ENCODE measurements at places on chromosomes 13 and 19.
A peak's percentile ranks its signal among the peaks of the same experiment; 100 is the strongest.

DNA sequence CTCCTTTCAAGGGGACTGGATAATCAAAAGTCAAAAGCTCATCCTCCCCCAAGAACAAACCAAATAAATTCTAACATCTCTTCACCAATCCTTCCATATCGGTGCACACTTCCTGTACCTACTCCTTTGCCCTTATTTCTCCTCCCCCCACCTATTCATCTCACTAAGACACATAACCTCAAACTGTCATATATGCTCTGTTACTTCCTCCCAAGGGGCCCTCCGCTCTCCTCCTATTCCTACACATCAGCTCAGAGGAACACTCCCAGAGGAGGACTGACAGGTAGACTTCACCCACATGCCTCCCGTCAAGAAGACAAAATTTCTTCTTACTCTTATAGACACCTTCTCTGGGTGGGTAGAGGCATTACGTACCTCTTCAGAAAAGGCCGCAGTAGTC lies 48.1 kb downstream of the ZNF93 start:
- no peak for DNase-seq

DNA sequence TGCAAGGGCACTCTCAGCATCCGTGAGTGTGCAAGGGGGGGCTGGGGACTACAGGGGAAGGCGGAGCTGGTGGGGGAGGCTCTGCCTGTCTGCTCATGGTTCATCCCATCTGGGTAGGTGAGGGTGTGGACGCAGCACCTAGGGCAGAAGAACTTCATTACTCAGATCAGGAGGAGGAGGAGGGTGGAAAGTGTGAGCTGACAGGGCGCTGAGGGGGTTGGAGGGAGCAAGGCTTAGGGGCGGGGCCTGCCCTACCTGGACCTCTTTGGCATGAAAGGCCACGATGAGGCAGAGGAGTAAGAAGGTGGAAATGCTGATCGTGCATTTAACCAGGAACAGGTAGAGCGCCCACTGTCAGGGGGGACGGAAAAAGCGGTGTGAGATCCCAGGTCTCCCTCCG lies 4.5 kb downstream of the KCNN4 start:
- no peak for DNase-seq

GRCh38 chr13:67063036-67063435 lies 167.1 kb downstream of the PCDH9 start:
- DNase-seq = no peak

DNA sequence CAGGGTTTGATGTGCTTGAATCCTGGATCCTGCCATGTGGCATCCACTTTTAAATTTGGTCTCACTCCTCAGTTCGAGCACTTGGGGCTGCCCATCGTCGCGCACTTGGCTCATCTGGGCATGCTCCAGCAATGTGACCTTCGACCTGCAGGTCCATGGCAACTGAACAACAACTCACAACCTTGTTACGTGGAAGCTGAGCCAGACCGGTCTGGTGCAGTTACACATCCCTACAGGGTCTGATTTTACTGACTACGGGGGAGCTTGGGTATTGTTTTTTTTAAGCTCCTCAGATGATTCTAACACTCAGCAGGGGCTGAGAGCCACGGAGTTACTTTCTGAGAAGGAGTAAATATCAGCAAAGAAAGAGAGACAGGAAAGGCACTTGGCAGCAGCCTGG lies 769.6 kb downstream of the UQCRFS1 start:
- DNase-seq = no peak

DNA sequence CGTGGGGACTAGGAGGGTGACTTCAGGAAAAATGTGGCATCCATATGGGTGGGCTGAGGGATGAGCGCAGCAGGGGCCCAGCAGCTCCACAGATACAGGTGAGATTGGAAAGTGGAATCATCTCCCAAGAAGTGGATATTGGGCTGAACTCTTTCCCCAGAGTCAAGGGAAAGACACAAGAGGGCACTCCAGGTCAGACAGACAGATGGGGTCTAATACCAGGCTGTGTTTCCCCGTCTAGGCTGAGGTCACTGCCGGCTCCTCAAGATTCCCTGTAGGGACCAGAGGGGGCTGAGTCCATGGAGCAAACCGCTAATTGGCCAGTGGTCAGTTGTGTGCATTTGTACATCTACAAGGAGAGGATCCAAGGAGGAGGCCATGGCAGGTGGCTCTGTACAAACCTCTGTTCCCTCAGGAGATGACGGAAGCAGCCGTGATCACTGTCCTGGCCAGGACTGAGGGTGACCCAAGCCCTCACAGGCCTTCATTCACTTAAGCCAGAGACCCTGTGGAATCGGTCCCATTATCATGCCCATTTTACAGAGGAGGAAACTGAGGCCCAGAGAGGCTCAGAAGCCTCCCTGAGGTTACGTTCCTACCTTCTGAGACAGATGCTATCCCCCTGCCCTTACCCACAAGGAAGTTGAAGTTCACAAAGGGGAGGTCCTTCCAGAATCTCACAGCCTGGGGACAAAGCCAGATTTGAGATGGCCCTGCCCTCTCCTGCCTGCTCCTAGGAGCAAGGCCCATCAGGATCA lies 14.9 kb upstream of the IGLON5 start:
- no peak for DNase-seq

DNA sequence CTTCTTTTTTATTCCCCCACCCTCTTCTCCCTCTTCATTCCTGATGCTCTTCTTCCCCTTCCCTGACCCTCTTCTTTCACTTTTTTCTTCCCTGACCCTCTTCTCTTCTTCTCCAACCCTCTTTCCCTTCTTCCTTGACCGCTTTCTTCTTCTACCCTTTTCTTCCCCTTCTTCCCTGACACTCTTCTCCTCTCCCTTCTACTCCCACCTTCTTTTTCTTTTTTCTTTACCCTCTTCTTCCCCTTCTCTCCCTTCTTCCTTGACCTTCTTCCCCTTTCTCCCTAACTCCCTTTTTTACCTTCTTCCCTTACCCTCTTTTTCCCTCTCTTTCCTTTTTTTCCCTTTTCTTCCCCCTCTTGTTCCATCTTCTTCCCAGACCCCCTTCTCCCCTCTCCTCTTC lies 931.3 kb downstream of the UQCRFS1 start:
- no peak for DNase-seq

- no peak for DNase-seq
These were observed 23.6 kb downstream of the TUBA3C start for GRCh38 chr13:19158006-19158405.

GRCh38 chr19:38142176-38143035 lies 81.6 kb downstream of the DPF1 start:
- peak; percentile 78 for DNase-seq

DNA sequence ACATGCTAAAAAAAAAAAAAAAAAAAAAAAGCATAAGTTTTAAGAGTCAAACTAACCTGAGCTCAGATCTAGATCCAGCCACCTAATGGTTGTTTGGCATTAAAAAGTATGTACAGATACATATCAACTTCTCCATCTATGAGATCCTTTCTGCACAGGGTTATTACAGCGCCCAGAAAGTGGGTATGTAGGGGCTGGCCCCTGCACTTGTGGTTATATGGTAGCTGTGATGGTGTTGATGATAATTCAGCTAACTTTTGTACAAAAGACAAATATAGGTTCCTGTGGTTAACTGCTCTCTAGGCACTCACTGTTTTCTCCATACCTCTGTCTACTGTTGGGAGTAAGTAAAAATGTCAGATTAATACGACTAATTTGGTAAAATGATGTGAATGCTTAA lies 81.7 kb downstream of the TNFRSF19 start:
- no peak for DNase-seq

DNA sequence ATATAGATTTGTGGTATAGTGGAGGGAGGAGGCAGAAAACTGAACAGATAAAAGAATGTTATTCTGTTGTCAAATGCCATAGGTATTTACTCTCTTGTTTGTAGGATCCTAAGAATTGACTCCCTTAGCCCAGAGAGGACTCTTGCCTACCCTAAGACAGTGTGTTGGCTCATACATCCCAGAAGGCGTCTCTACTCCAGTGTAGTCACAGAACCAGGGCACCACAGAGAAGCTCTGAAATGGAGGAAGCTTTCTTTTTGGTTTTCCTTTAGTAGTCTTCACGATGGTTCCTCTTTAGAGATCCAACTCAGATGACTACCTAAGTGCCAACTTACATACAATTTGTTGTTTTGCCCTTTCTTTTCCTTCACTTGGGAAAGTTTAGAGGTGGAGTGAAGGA lies 14.0 kb downstream of the GPR183 start:
- no peak for DNase-seq

GRCh38 chr13:41467425-41467945 lies 10.1 kb downstream of the RGCC start:
- no peak for DNase-seq

GRCh38 chr19:42246143-42246921 lies 3.9 kb upstream of the GSK3A start:
- DNase-seq = peak; percentile 72

DNA sequence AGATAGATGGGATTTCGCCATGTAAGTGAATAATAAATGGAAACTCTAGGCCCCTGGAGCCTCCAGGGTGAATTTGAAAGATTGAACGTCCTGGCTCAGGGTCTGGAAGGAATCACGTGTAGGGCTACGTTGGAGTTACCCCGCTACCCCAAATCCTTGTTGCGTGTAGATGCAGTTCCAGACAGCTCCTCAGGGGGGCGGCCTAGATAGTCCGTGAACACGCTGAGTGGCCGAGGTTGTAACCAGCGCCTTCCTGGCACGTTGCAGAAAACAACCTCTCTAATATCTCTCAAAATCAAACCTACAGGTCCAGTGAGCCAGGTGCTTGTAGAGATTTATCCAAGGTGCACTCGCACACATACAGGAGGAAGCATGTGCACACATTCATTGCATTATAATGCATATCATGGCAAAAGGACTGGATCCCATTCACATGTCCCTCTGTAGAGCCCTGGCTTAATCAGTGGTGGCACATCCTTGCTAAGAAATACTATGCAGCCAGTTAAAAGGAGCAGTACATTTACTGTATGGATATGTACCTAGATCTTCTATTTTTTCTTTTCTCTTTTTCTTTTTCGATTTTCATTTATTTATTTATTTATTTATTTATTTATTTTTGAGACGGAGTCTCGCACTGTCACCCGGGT lies 2.5 kb upstream of the KEAP1 start:
- peak; percentile 82 for DNase-seq

DNA sequence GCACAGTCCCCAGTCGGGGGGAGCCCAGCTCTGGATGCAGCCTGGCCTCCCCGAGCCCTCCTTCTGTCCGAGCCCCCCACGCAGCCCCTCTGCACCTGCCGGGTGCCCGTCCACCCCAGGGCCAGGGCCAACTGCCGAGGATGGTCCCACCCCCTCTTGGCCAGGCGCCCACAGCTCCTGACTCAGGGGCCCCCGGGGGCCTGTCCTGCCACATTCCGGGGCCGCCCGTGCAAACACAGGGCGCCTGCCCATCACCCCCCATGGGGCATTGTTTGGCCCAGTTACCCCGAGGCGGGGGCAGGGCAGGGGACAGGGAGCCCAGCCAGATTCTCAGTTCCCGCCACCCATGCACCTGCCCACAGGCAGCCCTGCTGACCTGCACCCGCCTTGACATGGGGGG lies 5.3 kb upstream of the TCF3 start:
- DNase-seq = no peak

DNA sequence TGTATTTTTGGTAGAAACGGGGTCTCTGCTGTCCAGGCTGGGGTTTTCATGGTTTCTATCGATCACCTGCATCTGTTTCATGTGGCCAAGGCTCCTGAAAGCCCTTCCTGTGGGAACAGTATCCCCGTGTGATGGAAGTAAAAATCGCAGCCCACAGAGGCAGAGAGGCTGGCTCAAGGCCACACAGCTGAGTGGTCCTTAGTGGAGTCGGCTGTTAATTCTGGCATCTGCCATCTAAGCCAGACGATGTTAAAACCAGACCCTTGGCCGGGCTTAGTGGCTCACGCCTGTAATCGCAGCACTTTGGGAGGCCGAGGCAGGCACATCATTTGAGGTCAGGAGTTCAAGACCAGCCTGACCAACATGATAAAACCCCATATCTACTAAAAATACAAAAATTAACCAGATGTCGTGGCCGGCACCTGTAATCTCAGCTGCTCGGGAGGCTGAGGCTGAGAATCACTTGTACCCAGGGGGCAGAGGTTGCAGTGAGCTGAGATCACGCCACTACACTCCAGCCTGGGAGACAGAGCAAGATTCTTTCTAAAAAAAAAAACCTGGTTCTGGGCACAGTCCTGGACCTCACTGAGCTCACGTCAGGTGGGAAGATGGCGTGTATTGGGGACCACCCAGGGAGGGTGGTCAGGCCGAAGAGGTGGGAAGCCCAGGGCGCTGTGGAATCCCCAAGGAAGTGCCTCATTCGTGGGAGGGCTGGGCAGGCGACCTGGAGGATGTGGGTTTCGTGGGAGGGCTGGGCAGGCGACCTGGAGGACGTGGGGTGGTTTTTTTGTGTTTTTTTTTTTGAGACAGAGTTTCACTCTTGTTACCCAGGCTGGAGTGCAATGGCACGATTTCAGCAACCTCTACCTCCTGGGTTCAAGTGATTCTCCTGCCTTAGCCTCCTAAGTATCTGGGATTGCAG lies 18.5 kb upstream of the MISP start:
- no peak for DNase-seq

DNA sequence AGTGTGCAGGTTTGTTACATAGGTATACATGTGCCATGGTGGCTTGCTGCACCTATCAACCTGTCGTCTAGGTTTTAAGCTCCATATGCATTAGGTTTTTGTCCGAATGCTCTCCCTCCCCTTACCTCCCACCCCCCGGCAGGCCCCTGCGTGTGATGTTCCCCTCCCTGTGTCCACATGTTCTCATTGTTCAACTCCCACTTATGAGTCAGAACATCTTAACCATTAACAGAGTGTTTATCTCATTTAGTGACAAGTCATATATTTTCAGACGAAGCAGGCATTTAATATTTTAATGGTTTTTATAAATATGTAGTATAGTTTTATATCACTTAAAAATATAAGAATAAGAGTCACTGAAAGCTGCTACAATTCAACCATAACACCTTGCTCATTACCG lies 780.5 kb upstream of the ARGLU1 start:
- DNase-seq = no peak

GRCh38 chr19:37719111-37719926 lies at the start of gene ZNF607:
ZNF607 (minus strand) TSS chr19:37719761; CDS start chr19:37711618, 8,143 bp downstream.
- peak; percentile 96 for DNase-seq

DNA sequence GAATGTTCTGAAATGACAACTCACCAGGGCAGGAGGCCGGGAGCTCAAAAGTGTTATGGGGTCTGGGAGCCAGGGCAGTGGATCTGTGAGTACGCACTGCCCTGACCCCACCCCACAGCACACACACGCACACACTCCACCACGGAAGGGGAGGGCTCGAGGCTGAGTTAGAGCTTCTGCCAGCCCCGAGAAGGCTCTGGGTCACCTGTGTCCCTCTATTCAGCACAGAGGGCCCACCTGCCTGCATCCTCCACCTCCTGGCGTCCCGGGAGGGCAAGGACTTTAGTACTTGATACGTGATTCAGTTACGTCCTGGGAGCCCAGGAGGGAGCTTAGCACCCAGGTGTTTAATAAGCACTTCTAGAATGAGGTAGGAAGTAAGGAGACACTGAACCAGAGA lies 190.0 kb upstream of the GPR12 start:
- DNase-seq = no peak
